COR-L47 (cell line): ENCODE measurements at places on chromosomes 5 and 9.

DNA sequence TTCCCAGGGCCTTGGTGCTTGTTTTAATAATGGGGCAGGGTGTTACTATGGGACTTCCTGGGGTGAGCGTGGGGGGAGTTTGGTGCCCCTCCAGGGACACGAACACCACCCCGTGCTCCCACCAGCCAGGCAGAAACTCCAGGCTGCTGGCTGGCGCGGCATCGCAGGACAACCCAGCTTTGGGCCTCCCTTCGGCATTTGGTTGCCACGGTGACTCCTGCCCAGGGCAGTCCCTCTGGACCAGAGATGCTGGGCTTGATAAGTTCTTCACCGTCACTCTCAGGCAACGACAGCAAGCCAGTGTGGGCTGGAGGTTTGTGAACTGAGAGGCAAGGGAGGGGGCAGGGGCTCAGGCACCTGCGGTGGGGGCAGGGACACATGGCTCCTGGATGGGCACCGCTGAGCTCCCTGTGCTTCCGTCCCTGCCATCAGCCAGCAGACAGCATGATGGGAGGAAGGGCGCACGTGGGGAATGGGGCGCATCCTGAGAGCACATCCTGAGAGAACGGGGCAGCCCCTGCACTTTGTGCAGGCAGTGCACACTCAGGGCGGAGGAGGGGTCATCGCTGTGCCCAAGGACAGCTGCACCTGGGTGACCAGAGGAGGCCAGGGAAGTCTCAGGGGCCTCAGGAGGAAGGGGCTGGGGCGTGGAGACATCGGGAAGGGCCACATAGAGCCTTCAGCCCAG, 116.4 kb downstream of the RXRA start:
- no peak for DNase-seq

GRCh38 chr5:130141659-130142320, 237.5 kb downstream of the CHSY3 start:
- DNase-seq = no peak

DNA sequence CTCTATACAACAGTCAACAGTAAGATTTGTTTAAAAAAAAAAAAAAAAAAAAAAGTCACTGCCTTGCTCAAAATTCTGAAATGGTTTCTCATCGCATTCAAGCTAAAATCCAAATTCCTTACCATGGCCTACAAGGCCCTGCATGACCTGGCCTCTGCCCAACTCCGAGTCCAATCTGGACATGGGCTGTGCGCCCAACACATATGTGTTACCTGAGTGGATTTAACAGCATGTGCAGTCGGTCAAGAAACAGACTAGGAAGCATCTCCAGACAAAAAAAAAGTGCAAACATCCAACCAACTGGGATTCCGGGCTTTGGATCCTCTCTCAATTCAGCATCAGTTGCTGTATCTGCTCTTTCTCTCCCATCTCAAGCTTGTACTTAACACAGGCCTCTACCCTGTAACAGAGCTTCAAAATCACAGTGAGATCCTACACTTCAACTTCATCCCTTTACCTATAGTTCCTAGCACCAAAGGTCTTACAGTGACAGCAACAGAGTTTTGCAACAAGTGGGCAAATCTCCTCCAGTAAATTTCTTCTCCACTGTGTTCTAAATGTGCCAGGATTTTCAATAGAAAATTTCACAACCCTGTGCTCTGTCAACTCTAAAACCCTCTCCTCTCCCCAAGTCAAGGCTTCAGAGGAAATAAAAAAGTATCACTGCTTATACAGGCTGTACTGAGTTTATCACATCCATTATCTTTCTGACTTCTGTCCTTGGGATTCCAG, 19.6 kb downstream of the ZNF608 start:
- DNase-seq = no peak

GRCh38 chr9:137243626-137244485, 2.8 kb downstream of the TUBB4B start:
- DNase-seq = no peak

DNA sequence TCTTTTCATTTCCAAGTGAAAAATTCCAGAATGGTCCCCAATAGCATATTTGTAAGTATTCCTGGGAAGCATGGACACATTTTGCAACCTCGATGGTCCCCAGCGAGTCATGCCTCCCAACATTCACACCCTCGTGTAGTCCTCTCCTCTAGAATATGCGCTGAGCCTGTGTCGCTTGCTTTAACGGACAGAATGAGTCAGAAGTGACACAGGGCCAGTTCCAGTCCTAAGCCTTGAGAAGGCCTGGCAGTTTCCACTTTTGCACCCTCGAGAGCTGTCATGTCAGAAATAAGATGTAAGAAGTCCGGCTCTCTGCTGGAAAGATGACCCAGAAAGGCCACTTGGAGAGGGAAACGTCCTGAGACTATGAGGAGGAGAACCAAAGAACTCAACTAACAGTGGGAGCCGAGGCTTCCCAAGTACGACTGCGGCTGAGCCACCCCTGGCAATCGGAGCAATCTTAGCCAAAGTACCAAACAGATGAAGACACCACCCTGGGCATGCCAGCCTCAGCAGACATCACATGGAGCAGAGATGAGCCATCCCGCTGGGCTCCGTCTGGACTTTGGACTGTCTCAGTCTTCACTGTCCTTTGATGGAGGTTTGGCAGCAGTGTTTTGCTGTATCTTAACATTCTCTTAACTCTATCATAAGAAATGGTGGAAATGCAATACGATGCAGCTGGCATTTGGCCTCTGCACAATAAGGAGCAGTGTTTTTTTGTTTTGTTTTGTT, 42.6 kb upstream of the GFPT2 start:
- DNase-seq = no peak

- no peak for DNase-seq
Observed at GRCh38 chr9:86141843-86142242, 42.5 kb upstream of the GOLM1 start.

DNA sequence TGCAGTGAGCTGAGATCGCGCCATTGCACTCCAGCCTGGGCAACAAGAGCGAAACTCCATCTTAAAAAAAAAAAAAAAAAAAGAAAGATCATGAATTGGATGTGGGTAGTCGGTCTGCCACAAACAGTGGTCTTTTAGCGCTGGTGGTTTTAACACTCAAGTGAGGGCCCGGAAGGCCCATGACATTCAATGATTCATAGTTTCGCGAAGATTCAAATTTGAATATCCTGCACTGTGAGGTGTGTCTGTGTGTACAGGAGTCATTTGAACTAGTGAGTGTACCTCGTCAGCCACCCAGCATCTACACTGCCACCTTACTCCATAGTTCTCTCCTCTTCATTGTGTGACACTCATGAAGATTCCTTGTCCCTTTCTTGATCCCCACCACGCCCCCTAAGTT, 41.3 kb downstream of the CFAP77 start:
- no peak for DNase-seq

DNA sequence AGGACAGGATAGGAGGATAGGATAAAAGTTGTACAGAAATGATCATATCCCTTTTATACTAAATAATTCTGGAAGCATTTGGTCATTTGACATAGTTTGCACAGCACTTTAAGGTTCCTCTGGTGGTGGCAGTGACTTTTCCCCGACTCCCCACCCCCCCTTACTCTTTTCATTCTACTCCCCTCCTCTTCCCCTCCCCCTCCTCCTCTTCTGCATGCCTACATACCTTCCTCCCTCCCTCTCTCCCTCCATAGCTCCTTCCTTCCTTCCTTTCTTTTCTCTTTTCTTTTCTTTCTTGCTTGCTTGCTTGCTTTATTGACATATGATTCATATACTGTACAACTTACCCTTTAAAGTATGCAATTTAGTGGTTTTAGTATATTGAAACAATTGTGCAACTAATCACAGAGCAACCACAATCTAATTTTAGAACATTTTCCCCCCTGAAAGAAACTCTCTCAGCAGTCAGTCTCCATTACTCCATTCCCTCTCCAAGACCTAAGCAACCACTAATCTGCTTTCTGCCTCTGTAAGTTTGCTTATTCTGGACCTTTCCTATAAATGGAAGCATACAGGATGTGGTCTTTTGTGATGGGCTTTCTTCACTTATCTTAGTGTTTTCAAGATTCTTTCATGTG, 159.0 kb downstream of the HACD4 start:
- no peak for DNase-seq

DNA sequence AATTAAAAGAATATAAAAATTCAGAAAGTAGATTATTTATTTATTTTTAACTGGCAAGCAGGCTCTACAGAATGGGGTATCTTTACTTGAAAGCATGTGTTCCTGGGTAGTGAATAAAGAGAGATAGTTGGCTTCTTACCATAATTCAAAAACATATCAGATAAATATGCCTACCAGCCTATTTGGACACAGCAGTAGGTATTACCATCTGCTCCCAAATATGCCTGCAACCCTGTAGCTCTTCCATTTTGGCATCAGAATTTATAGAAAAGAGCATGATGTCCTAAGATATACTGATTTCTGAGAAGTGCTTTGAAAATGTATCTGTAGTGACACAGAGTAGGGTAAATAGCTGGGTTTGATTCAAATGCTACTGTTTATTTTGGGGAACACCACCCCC, 1300.5 kb upstream of the DMAC1 start:
- no peak for DNase-seq

DNA sequence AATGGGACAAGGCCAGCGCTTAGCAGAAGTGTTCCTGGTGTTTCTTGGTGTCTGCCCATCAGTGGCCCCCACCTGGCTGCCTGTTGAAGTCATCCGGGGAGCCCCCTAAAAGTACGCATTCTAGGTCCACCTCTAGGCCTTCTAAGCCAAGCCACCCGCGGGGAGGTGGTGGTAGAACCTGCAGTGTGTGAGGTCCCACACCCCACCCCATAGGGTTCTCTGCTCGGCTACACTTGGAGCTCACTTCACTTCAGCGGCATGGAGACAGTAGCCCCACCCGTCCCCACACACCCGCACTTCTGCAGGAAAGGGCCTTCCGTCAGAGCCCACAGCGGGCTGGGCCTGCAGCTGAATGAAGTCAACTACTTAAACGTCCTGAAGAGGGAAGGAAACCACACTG, 29.6 kb upstream of the FCN2 start:
- no peak for DNase-seq

DNA sequence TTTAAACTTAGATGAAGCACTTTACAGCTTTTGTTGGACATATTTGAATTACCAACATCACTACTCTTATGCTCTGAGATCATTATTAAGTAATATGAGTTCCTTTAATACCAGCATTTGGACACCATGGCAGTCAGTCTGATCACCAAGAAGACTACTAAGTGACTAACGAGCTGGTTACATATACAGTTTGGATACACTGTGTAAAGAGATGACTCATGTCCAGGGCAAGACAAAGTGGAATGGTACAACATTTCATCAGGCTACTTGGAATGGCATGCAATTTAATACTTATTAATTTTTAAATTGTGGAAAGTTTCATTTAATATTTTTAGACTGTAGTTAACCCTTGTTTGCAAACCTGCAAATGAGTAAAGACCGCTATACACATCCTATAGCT, 237.4 kb upstream of the PRDM9 start:
- no peak for DNase-seq

- DNase-seq = no peak
Observed at GRCh38 chr5:2021484-2022176, 138.9 kb upstream of the IRX4 start.

- no peak for DNase-seq
Observed at GRCh38 chr5:114448481-114448880, 86.6 kb downstream of the KCNN2 start.

DNA sequence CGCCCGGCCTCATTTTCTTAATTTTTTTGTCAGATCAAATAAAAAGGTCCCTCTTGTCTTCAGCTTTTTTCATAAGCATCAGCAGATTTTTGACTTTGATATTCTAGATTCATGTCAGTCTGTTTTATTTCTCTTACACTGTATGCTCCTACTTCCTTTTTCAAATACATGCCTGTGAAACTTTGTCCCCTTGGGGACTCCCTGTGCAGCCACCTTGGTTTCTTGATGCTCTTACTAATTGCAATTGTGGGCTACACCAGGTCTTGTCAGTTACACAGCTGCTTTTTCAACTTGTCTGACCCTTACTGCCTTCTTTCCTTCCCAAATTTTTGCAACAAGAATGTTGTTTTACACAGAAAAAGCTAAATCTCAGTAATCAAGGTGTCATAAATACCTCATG, 238.2 kb upstream of the KCNN2 start:
- DNase-seq = no peak

GRCh38 chr5:74603376-74603775, 37.2 kb downstream of the ENC1 start:
- no peak for DNase-seq

DNA sequence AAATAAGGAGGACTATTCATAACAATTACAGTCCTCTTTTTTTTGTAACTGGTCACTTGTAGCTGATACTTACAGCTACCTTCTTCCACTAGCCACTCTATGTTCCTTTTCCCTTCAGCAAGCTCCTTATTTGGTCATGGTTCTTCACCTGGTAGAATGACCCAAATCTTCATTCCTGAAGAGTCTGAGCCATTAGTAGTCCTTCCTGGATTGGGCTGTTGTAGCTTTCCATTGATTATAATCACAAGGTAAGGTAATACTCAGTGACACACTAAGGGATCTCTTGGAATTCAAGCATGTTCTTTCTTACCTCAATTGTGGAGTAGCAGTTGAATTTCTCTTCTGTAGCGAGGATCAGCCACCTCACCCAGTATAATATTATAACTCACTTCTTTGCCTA, 25.5 kb upstream of the ITGA2 start:
- DNase-seq = no peak

DNA sequence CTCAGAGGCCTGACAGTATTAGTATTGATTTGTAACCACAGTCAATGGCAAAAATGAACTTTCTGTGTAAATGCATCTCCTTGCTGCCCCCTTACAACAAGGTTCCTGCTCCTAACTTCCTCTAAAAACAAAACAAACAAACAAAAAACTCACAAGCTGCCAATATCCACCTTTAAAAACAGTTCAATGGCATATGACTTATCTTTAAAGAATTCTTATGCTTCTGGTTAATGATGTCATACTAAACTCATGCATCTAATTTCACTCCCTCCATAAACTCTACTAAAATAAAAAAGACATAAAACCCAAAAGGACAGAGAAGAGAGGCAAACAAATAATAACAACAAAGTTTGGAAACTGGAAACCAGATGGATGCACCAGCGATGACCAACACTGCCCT, 9.0 kb upstream of the OR1N1 start:
- DNase-seq = no peak

DNA sequence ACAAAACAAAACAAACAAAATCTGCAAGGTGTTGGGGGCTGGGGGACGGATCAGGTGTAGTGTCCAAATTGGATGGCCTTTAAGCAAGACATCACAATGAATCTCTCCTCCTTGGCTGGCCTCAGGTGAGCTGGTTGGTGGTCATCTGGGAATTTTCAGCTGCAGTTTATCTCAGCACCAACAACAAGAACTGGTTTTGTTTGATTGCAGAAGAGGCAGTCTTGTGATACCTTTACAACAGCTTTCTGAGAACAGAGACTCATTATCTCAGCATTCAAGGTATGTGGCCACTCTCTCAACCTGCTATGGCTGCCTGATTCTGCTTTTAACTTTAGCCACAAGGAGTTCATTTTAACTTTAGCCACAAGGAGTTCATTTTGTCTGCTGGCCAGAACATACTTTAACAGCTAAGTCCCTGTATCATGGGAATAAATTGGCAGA, 1543.4 kb downstream of the EFNA5 start:
- DNase-seq = no peak

- DNase-seq = no peak
Observed at GRCh38 chr9:84615544-84615943, 54.0 kb upstream of the NTRK2 start.
